Epithelial cell of proximal tubule (primary cell): ENCODE measurements at places on chromosomes 3 and 15. TPM values are rescaled to one million over a fixed set of nuclear protein-coding genes. Genes with fewer than 3 reads are reported as not detected.

- DNase-seq = no peak
These were observed 89.4 kb downstream of the C3orf70 start for GRCh38 chr3:185063431-185063830.

- DNase-seq = no peak
These were observed 76.9 kb upstream of the DNAJC19 start for GRCh38 chr3:181066143-181067087.

DNA sequence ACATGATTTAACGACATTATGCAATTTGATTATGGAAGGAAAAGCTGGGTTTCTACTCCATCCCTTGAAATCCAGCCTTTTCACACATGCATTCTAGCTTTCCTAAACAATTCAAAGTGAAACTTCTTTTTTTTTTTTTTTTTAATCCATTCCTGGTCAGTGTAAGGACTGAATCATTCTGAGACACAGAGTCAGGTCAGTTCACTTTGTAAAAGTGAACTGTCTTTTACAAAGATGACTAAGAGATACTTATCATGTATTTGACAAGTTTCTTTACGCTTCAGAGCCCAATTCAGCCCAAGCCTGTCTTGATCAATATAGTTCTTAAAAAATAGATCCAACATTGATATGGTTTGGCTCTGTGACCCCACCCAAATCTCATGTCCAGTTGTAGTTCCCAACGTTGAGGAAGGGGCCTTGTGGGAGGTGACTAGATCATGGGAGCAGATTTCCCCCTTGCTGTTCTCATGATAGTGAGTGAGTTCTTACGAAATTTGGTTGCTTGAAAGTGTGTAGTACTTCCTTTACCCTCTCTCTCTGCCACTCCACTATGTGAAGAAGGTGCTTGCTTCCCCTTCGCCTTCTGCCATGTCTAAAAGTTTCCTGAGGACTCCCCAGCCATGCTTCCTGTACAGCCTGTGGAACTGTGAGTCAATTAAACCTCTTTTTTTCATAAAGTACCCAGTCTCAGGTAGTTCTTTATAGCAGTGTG lies 345.6 kb upstream of the THBS1 start:
- no peak for DNase-seq

Gene CTXN2
- not detected in 2 replicates for total RNA-seq

Gene ITGA11
- 0.36 and 1.6 TPM in 2 replicates for total RNA-seq

Gene ZKSCAN7
- 3.5 and 5.7 TPM in 2 replicates for total RNA-seq

GRCh38 chr15:67678993-67679392 lies 136.5 kb downstream of the MAP2K5 start:
- no peak for DNase-seq

Gene SH3BP5
- total RNA-seq = 6.7 and 7.7 TPM in 2 replicates

- DNase-seq = no peak
These were observed 1288.3 kb downstream of the NSUN3 start for GRCh38 chr3:95351158-95351557.

Gene LMAN1L
- total RNA-seq = not detected in 2 replicates

DNA sequence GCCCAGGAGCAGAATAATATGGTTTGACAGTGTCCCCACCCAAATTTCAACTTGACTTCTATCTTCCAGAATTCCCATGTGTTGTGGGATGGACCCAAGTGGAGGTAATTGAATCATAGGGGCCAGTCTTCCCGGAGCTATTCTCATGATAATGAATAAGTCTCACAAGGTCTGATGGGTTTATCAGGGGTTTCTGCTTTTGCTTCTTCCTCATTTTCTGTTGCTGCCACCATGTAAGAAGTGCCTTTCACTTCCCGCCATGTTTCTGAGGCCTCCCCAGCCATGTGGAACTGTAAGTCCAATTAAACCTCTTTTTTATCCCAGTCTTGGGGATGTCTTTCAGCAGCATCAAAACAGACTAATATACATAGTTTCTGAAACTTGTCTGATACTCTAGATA lies 28.4 kb upstream of the ATP2C1 start:
- DNase-seq = no peak

DNA sequence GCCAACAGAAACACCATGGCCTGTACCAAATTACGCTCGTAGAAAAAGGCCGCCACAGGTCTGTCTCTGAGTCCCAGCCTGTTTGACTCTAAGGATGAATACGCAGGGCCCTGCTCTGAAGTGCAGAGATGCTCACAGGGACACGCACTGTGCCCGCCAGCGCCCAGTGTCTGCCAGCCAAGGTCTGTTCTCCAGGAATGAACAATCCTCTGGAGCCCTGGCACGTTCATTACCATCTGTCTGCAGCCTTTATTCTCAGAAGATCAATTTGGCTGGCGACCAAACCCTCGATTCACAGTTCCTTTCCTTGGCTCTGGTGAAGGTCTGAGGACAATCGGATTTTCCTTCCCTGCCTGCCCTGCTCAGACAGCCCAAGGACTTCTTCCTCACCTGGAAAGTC lies 66.3 kb downstream of the NIPA2 start:
- DNase-seq = no peak

Gene ALDH1L1
- 0.06 and 0.29 TPM in 2 replicates for total RNA-seq

GRCh38 chr3:169052465-169053302 lies 610.8 kb downstream of the MECOM start:
- no peak for DNase-seq

Gene ADPRH
- total RNA-seq = 6.0 and 7.5 TPM in 2 replicates

Gene IL17RD
- total RNA-seq = 13.2 and 28.2 TPM in 2 replicates

Gene CAMP
- not detected in 2 replicates for total RNA-seq

Gene SERPINI2
- not detected in 2 replicates for total RNA-seq
